ENCODE measurements at places on chromosomes 7 and 10.

DNA sequence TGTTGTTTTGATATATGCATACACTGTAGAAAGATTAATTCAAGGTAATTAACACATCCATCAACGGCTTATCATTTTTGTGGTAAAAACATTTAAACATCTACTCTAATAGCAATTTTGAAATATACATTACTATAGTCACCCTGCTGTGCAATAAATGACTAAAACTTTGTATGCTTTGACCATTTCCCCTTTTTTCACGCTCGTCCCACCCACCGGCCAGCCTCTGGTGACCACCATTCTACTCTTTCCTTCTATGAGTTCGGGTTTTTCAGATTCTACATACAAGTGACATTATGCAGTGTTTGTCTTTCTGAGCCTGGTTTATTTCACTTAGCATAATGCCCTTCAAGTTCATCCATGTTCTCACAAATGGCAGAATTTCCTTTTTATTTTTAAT, 21.3 kb downstream of the CYCS start:
- DNase-seq, result no peak

DNA sequence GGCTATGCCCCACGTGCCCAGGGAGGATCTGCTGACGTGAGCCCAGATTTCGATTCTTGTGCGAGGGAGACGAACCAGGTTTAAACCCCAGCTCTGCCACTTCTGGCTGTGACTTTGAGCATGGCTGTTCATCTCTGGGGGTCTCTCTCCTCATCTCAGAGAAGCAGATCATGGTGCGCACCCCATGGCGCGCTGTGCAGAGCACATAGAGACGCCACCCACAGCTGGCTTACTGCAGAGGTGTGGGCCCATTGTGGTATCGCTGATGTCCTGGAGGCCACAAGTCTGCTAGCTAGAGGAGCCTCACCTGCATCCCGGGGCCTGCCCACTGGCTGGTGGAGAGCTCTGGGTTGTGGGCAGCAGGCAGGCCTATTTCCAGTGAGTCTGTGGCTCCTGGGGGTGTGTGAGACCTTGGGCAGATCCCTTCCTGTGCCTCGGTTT, 140.5 kb downstream of the LHPP start:
- no peak for DNase-seq

- no peak for DNase-seq
Observed at GRCh38 chr7:35035511-35035961, 1.7 kb downstream of the DPY19L1 start.

- DNase-seq, result no peak
Observed at GRCh38 chr10:124640538-124641231, 103.5 kb downstream of the FAM53B start.

DNA sequence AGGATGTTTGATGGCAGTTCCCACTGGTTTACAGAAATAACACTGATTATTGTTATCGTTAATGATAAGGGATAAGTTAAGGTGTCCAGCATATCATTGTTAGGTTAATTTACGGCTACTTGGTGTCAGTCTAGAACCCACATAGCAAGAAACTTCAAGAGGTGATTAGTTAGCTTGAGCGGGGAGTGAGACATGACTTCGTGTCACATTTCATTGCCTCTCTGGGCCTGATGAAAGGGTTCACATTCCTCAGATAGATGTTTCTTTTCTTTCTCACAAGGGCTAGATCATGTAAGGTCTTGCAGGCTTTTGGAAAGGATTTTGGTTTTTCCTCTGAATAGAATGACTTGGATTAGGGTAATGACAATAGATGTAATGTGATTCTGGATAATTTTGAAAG, 26.7 kb downstream of the WAC start:
- no peak for DNase-seq

- no peak for DNase-seq
Observed at GRCh38 chr10:49668684-49669083, 10.8 kb upstream of the C10orf53 start.

GRCh38 chr10:118931436-118931835, 98.1 kb upstream of the NANOS1 start:
- DNase-seq, result no peak

All from stimulated activated CD8-positive, alpha-beta memory T cell treated with anti-CD3 and anti-CD28 coated beads, Interleukin-12 subunit alpha, Interleukin-12 subunit beta, amount 100 ng/mL, for 4 hours (primary cell).